Activated CD4-positive, alpha-beta memory T cell treated with anti-CD3 and anti-CD28 coated beads, Interleukin-2, amount 10 ng/mL, durations not matched to agents 7 days and 5 days (primary cell): ENCODE measurements at places on chromosomes 12 and 14. TPM values are rescaled to one million over a fixed set of nuclear protein-coding genes. Genes with fewer than 3 reads are reported as not detected.
A peak's percentile ranks its signal among the peaks of the same experiment; 100 is the strongest.

- DNase-seq, result no peak
- no peaks in the 10 kb centered on the region for H3K4me1 ChIP-seq
- H3K4me3 ChIP-seq, result no peak overlapping the region
- H3K27me3 ChIP-seq, result no peaks in the 10 kb centered on the region
- peaks cover 10% of the 10 kb centered on the region for H3K36me3 ChIP-seq
These were observed 57.6 kb downstream of the POLR3B start for GRCh38 chr12:106415134-106415533.

GRCh38 chr12:106150555-106150954, 11.8 kb upstream of the NUAK1 start:
- H3K36me3 ChIP-seq, result no peaks in the 10 kb centered on the region
- no peak for DNase-seq
- no peak overlapping the region for H3K27ac ChIP-seq
- H3K27me3 ChIP-seq, result peaks cover 38% of the 10 kb centered on the region
- peaks cover under 1% of the 10 kb centered on the region for H3K4me1 ChIP-seq

DNA sequence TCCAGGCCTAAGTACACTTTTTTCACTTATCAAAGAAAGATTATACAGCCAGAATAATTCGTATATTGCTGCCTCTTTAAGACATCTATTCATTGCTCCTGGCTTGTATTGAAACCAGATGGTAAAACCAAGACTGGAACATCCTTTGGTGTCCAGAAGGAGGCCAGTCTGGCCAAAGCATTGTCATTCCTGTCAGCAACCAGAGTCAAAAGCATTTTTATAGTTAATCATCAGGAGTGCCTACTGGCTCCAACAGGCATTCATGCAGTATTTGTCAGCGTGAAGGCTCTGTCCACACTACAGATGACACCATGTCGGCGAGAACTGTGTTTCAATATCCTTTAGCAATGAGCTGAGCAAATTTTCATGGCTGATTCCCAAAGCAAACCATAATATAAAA, 118.0 kb upstream of the G2E3 start:
- no peaks in the 10 kb centered on the region for H3K4me1 ChIP-seq
- peaks cover 7% of the 10 kb centered on the region for H3K27me3 ChIP-seq
- H3K4me3 ChIP-seq, result no peak overlapping the region
- H3K27ac ChIP-seq, result no peak overlapping the region

DNA sequence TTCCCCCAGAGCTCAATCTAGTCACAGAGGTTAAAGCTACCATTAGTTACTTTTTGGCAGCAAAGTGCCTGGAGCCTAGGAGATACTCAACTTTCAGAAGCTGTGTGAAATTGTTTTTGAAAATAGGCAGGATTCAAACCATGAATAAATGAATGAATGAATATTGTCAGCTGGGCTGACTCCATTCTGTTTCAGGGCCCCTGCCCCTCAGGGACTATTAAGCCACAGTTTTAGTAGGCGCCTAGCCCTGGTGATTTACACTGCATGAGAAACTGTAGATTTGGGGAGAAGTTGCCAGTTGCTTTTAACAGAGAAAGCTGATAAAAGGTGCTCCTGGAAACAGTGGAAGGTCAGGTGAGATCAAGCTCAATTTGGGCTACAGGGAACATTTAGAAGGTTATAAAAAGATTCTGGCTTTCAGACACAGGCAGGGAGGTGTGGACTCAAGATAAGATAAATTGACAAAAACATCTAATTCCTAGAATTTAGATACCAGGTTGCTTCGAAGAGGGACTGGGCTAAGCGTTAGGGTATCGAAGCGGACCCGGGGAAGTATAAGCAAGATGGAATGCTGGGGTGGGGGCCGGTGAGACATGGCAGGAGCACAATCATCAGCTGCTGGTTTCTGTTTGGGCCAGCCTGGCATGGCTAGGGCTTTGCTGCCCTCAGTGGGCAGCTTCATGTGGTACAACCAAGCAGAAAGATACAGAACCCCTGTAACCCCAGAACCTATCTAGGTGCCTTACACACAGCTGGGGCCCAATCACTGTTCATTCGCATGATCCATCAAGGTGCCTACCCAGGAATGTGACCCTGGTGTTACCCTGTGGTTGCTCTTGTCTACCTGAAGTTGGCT, 14.9 kb upstream of the CELA1 start:
- H3K4me3 ChIP-seq, result no peak overlapping the region
- H3K36me3 ChIP-seq, result peaks cover 26% of the 10 kb centered on the region
- no peaks in the 10 kb centered on the region for H3K27me3 ChIP-seq
- H3K27ac ChIP-seq, result no peak overlapping the region
- no peak for DNase-seq

- H3K27me3 ChIP-seq, result no peaks in the 10 kb centered on the region
- no peaks in the 10 kb centered on the region for H3K4me1 ChIP-seq
- no peak overlapping the region for H3K4me3 ChIP-seq
These were observed 90.5 kb downstream of the TTC8 start for GRCh38 chr14:88914956-88915355.

GRCh38 chr14:55800156-55800785, 220.3 kb downstream of the KTN1 start:
- peaks cover 55% of the 10 kb centered on the region for H3K4me1 ChIP-seq
- no peak for DNase-seq
- H3K27me3 ChIP-seq, result no peaks in the 10 kb centered on the region
- H3K4me3 ChIP-seq, result no peak overlapping the region

GRCh38 chr12:3352230-3352629, 138.8 kb upstream of the PRMT8 start:
- H3K36me3 ChIP-seq, result no peaks in the 10 kb centered on the region
- DNase-seq, result no peak
- H3K27ac ChIP-seq, result no peak overlapping the region
- no peak overlapping the region for H3K4me3 ChIP-seq

DNA sequence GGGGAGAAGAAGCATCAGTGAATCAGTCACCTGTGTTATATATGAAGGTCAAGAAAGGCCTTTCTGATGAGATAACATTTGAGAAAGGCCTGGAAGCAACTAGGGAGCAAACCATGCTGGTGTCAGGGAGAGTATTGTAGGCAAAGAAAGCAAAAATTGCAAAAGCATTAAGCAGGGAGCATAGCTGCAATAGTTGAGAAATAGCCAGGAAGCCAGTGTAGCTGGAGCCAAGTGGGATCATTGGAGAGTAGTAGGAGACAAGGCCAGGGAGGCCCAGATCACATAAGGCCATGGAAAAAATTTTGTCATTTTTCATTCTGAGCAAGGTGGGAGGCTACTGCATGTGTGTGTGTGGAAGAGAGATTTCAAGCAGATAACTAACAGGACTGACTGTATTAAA, 18.8 kb upstream of the MAGOHB start:
- DNase-seq, result no peak
- no peak overlapping the region for H3K27ac ChIP-seq
- no peak overlapping the region for H3K4me3 ChIP-seq
- peaks cover 34% of the 10 kb centered on the region for H3K27me3 ChIP-seq
- H3K36me3 ChIP-seq, result no peaks in the 10 kb centered on the region

DNA sequence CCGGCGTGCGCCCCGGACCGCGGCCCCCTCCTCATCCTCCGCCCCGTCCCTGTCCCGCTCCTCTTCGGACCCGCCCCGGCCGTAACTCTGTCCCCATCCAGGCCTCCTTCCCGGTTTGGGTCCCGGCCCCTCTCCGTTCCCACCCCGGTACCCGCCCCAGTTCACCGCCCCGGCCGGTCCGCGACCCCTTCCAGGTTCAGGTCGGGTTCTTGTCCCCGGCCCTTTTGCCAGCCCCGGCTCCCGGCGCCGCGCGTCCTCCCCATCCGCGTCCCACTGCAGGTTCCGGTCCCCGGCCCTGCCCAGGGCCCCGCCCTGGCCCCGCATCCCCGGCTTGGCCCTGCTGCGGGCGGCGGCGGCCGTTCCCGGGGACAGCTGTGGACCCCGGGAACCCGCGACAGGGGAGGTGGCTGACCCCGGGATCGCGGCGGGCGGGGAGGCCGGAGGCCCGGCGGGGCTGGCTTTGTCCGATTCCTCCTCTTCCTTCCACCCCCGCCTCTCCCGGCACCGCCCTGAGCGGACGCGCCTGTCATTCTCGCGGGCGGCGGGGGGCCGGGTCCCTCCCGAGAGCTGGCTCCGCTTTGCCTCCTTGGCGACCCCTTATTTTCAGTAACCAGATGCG, 601 bp downstream of the KLC1 start:
- peaks cover 16% of the 10 kb centered on the region for H3K36me3 ChIP-seq
- peaks cover 49% of the 10 kb centered on the region for H3K4me1 ChIP-seq
- DNase-seq, result peak; percentile 65

DNA sequence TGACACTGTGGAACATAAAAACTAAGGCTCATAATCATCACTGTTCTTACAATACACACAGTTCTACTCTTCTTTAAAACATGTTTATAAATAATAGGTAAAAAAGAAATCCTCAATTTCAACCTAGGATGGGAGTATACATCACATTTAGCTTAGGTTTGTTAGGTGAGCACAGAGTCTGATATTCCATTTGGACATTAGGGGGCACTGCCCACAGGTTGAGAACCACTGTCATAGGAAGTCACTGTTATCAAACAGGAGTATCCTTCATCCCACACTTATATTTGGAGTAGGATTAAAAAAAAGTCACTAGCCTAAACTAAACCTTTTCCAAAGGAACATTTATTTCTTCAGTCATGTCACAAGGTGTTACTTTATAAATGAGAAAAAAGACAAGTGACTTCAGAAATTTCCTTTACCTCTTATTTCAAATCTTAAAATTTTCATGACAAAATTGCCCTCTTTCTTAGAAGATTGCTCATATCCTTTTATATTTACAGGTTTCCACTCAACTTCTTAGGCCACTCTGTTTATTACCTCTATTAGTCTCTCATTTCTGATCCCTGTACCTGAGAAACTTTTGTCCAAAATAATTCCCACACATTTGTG, 240.6 kb downstream of the CPNE8 start:
- no peaks in the 10 kb centered on the region for H3K27me3 ChIP-seq
- no peaks in the 10 kb centered on the region for H3K36me3 ChIP-seq
- no peak overlapping the region for H3K4me3 ChIP-seq
- DNase-seq, result no peak
- H3K27ac ChIP-seq, result no peak overlapping the region
- no peaks in the 10 kb centered on the region for H3K4me1 ChIP-seq

- H3K27ac ChIP-seq, result peak overlapping the region; percentile 98
- peak overlapping the region; percentile 72 for H3K4me3 ChIP-seq
These were observed 79.9 kb downstream of the ARF6 start for GRCh38 chr14:49972823-49973222.

DNA sequence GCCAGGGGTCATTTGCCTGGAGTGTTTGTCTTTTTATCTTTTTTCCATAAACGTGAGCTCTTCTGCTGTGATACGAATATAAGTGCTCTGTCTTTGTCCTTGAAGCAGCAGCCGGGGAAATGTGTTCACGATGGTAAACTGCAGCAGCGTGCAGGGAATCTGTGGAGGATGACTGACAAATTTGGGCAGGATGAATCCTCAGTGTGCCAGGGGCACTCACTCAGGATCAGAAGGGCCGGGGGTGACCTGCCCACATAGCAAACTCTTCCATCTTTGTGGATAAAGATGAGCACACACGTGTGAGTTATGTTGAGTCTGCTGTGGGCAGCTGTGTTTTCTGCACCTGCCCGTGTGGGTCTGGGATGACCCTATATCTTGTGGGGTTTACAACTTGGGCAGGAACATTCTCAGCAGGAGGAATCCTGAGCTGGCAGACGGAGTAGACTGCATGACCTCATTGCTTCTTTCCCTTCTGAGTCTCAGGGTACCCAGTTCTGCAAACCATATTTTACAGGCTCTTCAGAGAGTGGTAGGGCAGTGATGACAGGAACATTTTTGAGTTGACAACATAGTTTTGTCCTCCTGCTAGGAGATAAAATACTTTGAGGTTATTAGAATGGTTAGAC, 711 bp downstream of the ANO4 start:
- H3K36me3 ChIP-seq, result no peaks in the 10 kb centered on the region
- no peak for DNase-seq
- no peak overlapping the region for H3K4me3 ChIP-seq
- no peaks in the 10 kb centered on the region for H3K4me1 ChIP-seq
- H3K27ac ChIP-seq, result no peak overlapping the region

DNA sequence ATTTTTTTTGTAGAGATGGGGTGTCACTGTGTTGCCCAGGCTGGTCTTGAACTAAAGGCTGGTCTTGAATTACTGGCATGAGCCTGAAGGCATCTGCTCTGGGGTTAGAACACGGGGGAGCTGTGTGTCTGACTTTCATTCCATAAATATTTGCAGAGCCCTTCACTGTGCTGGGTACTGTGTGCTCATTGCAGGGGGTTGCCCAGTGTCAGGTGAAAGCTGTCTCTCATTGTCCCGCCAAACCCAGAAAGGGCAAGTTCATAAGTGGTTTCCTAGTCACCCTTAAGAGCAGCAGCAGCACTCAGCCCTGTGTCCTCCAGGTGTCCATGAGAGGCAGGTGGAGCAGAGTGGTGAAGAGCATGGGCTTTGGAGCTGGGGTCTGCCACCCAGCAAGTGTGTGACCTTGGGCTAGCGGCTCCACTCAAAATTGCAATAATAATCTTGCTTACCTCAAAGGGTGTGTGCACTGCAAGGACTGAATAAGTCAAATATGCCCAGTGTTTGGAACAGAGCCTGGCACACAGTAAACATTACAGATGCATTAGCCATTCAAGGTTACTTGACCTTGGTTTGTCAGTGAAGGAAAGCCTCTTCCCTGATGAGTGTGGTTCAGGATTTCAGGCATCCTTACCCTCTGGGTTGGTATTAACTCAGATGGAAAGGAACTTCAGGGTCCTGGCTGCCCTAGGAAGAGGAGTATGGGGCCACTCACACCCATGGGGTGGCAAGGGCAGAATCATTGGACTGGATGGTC, 4.4 kb upstream of the SMIM41 start:
- DNase-seq, result no peak
- no peak overlapping the region for H3K27ac ChIP-seq
- H3K4me3 ChIP-seq, result no peak overlapping the region
- H3K4me1 ChIP-seq, result peaks cover 37% of the 10 kb centered on the region
- H3K27me3 ChIP-seq, result no peaks in the 10 kb centered on the region
- peaks cover 53% of the 10 kb centered on the region for H3K36me3 ChIP-seq

DNA sequence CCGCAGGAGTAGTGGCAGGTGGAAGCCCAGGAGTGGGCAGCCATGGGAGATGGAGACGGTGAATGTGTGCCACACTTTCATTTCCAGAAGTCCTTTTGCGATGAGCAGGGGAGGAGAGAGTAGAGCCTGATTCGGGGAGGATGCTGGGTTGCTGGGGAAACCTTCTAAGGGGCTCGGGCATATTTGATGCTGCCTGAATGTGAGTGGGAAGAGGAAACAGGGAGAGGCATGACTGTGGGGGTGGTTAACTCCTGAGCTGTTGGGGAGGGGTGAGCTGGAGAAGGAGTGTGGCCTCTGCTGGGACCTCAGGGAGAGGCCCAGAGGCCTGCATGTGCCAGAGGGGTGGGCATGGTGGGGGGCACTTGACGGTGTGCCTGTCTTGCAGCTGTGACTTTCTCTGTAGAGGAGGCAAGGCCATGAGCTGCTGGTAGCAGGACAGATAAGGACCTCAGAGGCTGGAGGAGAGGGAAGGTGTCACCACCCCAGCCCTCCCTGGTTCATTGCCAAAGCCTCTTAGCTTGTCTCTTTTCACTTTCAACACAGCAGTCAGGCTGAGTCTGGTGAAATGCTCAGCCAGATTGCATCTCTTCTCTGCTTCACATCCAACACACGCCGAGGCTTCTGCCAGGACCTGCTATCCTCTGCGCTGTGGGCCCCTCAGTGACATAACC, 11.4 kb downstream of the GLT1D1 start:
- H3K27me3 ChIP-seq, result no peaks in the 10 kb centered on the region
- DNase-seq, result no peak
- H3K4me3 ChIP-seq, result no peak overlapping the region

GRCh38 chr12:26373606-26374495, 178.5 kb downstream of the SSPN start:
- H3K4me1 ChIP-seq, result no peaks in the 10 kb centered on the region
- no peak overlapping the region for H3K27ac ChIP-seq
- no peak overlapping the region for H3K4me3 ChIP-seq
- no peak for DNase-seq
- H3K27me3 ChIP-seq, result no peaks in the 10 kb centered on the region

Gene KRT2
- total RNA-seq, result not detected

Gene MYH6
- 0.10 TPM for total RNA-seq

Gene FAM90A1
- 0.20 TPM for total RNA-seq

Gene PRPF39
- 42.7 TPM for total RNA-seq

Gene TBC1D30
- total RNA-seq, result 0.13 TPM

Gene LRTM2
- not detected for total RNA-seq

Gene DPPA3
- not detected for total RNA-seq
